ENCODE measurements at places on chromosomes 7 and 10.
A peak's percentile ranks its signal among the peaks of the same experiment; 100 is the strongest.

DNA sequence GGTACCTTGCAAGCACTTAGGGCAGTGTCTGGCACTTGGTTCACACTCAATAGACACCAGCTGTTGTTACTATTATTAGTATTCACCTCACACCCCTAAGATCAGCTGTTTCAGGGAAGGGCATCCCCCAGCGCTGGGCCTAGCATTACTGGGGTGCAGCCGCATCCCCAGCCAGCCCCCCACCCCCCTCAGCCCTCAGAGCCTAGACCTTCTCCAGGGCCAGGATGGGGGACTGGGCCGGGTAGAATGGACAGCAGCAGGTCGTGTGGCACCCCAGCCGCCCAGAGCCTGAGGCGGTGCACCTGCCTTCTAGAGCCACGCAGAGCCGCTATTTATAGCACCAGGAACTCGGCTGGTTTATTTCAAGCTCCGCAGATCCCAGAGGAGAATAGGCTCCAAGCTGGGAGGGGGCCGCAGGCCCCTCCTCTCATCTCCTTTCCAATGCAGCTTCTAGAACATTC, 60.5 kb downstream of the GTF2IRD1 start:
- no peak for DNase-seq

GRCh38 chr7:107149863-107150262, 18.9 kb upstream of the HBP1 start:
- DNase-seq: no peak

GRCh38 chr7:109003742-109004141, 434.1 kb downstream of the DNAJB9 start:
- peak; percentile 86 for DNase-seq

- DNase-seq: no peak
These were observed 670 bp downstream of the RCC1L start for GRCh38 chr7:75072981-75073283.

- DNase-seq: no peak
These were observed 2.9 kb upstream of the SGPL1 start for GRCh38 chr10:70812814-70813213.

GRCh38 chr7:2843711-2844152, 376 bp downstream of the GNA12 start:
- no peak for DNase-seq

- DNase-seq: peak; percentile 68
These were observed 504.1 kb downstream of the SDK1 start for GRCh38 chr7:3805151-3805550.

- DNase-seq: no peak
These were observed 87.1 kb upstream of the AHR start for GRCh38 chr7:17211307-17211836.

- no peak for DNase-seq
These were observed 35.9 kb upstream of the FZD9 start for GRCh38 chr7:73397521-73398281.

- DNase-seq: no peak
These were observed 44.4 kb upstream of the OCM2 start for GRCh38 chr7:98034081-98035035.

GRCh38 chr7:3280946-3281656, 20.0 kb upstream of the SDK1 start:
- no peak for DNase-seq

GRCh38 chr7:130882396-130882795, 148.4 kb upstream of the KLF14 start:
- DNase-seq: no peak

- no peak for DNase-seq
These were observed 79.7 kb downstream of the GLRX3 start for GRCh38 chr10:130215931-130216231.

DNA sequence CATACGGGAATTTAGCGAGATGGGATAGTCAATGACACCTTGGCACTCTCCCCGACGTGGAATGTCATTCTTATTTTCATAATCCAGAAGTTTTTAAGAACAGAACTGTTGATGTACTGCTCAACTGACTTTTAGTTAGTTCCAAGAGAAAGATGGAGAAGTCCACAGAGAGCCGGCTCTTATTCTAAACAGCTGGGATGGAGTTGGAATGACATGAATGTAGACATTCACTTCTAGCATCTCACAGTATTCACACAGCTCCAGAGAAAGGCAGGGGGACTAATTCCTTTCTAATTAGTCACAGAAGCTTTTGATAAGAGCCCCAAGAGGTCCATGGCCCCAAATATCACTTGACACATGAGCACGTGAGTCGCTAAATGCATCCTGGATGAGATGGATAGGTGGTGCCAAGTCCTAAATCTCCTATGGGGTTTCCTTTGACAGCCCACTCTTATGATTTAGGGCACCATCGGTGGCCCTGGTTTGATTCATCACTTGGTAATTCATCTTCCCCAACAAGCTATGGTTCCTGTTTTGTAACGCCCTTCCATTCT, 420.3 kb upstream of the AUTS2 start:
- DNase-seq: peak; percentile 100

DNA sequence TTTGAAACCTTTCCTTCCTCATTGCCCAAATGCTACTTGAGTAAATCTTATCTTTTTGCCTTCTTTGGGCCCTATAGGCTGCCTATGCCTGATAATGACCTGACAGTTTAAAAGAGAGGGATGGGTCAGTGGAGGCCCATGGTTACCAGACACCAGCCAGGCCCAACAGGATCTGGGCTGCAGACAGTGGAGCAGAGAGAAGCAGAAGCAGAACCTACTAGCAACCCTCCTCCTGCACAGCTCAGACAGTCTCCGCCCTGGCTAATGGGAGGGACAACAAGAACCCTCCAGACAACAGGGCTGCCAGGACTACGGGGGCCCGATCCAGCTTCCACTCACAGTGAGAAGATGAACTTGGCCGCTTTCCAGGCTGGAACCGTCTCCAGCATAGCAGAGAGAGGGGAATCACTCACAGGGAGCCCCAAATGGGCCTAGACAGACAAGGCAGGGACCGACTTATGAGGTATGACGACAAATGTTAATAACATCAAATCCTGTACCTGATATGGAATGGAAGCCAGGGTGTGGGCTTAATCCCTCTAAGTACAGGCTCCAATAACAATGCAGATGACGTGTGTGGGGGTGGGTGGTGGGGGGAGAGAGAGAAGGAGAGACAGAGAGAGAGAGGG, 31.7 kb upstream of the DGKI start:
- no peak for DNase-seq

DNA sequence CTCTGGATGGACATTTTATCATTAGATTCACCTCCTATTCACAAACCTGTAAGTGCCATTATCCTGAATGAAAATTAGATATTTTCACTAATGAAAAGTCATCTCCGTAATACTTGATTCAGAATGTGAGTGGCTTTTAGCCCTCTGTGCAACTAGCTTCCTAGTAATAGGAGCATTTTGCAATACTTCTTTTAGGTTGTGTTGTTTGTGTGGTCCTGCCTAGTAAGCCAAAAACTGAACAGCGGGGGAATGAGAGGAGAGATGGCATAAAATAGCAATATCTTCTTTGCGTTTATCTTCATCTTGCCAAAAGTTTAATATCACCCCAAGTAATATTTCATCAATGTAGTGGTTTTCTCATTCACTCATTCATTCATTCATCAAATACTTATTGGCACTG, 507.5 kb upstream of the CELF2 start:
- no peak for DNase-seq

DNA sequence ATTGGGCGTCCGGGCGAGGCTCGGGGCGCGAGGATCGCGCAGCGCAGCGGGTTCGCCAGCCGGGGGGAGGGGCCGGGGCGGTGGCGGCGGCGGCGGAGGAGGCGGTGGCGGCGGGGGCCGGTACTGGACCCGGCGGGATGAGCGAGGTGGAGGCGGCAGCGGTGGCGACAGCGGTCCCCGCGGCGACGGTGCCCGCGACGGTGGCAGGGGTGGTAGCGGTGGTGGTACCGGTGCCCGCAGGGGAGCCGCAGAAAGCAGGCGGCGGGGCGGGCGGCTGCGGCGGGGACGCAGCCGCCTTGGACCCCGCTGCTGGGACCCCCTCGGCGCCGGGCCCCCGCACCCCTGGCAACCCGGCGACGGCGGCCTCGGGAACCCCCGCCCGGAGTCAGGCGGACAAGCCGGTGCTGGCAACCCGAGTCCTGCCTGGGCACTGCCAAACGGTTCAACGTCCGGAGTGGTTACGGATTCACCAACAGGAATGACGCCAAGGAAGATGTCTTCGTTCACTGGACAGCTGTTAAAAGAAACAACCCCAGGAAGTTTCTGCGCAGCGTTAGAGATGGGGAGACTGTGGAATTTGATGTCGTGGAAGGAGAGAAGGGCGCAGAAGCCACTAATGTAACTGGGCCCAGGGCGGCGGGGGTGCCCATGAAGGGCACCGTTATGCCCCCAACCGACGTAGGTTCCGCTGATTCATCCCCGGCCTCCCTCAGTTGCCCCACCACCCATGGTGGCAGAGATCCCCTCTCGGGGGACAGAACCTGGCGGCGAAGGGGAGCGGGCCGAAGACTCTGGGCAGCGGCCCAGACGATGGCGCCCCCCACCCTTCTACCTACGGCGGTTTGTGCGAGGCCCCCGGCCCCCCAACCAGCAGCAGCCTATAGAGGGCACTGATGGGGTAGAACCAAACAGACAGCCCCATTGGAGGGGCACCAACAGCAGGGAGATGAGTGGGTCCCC, 100.3 kb upstream of the CPXM2 start:
- no peak for DNase-seq

DNA sequence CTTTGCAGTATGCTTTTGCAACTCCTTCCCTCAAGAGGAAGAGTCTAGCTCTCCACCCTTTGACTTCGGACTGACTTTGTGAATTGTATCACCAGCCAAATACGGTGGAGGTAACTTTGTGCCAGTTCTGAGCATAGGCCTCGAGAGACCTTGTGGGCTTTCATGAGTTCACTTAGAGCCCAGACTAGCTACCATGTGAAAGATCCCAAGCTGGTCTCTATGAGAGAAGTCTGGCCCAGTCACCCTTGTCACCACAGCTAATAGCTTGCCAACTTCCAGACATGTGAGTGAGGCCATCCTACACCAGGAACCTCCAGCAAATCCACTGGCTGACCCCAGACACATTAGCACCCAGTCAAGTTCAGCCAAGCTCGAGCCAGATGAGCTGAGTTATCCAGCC, 72.2 kb upstream of the EXOC4 start:
- no peak for DNase-seq

DNA sequence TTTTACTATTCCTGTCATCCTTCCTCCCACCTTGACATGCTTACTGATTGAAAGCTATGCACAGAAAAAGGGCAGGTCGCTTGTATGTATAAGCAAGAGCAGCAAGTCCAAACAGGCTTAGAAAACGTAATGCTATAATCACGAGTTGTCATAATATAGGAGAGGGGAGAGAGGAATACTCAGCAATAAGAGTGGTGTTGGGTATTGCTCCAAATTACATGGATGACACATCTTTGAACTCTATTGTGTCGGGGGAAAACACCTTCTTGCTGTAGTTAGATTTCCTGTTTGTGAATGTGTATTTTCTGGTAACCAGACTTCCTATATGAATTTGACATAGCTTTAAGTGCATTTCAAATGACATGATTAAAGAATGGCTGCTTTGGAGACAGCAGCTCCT, 7.5 kb downstream of the MET start:
- DNase-seq: peak; percentile 28

GRCh38 chr10:62426086-62426485, 51.9 kb downstream of the ZNF365 start:
- peak; percentile 74 for DNase-seq

DNA sequence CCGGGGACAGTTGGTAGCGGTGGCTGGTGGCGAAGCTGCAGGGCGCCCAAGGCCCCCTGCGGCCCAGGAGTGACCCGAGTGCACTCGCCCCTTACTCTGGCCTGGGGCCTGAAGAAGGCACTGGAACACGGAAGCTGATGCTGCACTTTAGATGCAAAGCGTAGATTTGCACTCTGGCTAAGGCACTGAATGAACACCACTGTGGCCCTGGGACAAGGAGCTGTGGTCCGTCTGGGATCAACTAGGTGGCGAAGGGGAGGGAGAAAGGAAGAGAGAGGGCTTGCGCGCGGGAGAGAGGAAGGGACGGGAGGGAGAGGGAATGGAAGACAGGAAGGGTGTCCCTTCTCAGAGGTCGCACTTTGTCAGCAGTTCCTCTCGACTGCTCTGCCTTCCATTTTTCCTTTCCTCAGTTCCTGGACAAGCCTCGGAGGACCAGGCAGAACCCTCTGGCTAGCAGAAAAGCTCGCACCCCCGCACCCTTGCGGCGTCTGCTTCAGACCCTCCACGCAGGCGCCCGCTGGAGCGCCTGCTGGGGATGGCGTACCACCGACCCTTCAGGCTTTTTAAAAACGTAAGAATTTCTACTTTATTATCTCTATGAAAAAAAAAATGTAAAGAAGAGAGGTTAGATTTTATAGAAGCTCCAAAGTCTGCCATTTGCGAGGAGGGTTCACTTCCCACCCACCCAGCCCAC, 1.2 kb downstream of the FERD3L start:
- no peak for DNase-seq

GRCh38 chr7:27647046-27647445, 15.6 kb downstream of the HIBADH start:
- peak; percentile 88 for DNase-seq

GRCh38 chr10:125093974-125094705, 66.2 kb downstream of the CTBP2 start:
- no peak for DNase-seq

GRCh38 chr7:75808106-75808505, 5.5 kb downstream of the CCL24 start:
- no peak for DNase-seq

GRCh38 chr10:47440207-47440606, 43.7 kb downstream of the ANXA8 start:
- DNase-seq: no peak

DNA sequence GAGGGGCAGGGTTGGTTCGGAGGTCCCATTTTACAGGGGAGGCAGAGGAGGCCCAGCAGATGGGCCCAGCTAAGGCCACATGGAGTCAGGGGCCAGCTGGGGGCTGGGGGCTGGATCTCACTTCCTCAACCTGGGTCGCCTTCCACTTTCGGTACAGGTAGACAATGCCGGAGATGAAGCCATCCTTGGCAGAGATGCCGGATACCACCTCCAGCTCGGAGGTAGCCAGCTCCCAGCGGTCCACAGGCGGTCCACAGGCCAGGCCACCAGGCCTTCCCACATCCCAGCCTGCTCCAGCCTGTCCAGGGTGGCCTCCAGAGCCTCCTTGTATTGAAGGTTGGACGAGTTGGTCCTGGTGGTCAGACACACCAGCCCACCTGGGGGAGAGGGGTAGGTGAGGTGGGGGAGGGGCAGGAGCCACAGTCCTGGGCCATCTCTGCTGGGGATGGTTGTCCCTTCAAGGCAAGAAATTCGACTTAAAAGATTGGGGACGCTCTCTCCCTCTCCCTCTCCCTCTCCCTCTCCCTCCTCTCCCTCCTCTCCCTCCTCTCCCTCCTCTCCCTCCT, 3.9 kb downstream of the CLDN4 start:
- no peak for DNase-seq

- no peak for DNase-seq
These were observed 34.3 kb upstream of the WASHC2A start for GRCh38 chr10:50033481-50033880.

GRCh38 chr7:139660317-139661042, 117.3 kb downstream of the HIPK2 start:
- no peak for DNase-seq

DNA sequence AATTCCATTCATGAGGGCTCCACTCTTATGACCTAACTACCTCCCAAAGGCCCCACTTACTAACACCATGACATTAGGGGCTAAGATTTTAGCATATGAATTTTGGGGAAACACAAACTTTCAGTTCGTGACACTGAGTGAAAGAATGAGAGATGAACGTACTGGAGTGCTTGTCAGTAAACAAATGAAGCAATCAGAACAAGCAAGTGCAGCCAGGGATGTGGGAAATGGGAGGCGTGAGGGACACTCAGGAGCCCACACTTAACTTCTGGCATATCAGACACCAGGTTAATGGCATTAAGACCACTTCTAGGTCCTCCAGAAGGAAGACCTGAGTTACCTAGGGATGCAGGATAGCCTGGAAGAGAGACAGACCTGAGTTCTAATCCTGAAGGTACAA, 2.3 kb upstream of the MDFIC start:
- DNase-seq: no peak

Measured in A172 (cell line).